ENCODE measurements at places on chromosomes 1 and 21.
A peak's percentile ranks its signal among the peaks of the same experiment; 100 is the strongest.

- DNase-seq, result no peak
Measured at GRCh38 chr1:109163551-109163950, 49.6 kb downstream of the ELAPOR1 start.

DNA sequence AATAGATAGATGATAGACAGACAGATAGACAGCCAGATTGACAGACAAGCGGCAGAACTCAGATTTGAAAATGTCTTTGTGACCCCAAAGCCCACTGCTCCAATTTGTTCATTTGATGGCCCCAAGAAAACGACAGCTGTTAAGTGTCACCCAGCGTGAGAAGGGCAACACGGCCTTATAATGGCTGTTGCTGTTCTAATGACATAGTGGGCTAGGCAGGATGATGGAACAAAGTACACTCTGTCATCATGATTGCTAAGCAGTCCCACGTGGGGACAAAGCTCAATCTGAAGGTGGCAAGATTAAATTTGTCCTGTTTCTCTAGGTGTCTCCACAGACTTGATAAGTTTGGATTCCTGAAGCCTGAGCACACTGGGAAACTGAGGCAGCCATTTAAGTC is 112.9 kb downstream of the DAB1 start:
- DNase-seq, result no peak

DNA sequence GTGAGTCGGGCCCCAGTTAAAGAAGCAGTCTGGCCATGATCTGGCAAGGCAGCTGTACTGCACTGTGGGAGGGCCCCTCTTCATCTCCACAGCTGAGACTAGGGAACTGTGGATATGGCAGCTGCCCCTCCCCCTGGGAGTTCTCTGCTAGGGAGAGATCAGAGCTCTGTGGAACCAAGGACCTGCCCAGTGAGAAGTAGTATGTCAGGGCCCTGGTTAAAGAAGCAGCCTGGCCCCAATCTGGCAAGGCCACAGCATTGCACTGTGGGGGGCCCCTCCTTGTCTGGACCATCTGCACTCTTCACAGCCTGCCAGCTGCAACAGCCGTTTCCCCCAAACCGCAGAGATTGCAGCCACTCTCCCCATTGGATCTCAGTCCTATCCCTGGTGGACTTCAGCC is 208.5 kb downstream of the DNAH14 start:
- DNase-seq, result no peak

GRCh38 chr1:10432910-10433700 is 2.9 kb downstream of the CENPS start:
- DNase-seq, result no peak

DNA sequence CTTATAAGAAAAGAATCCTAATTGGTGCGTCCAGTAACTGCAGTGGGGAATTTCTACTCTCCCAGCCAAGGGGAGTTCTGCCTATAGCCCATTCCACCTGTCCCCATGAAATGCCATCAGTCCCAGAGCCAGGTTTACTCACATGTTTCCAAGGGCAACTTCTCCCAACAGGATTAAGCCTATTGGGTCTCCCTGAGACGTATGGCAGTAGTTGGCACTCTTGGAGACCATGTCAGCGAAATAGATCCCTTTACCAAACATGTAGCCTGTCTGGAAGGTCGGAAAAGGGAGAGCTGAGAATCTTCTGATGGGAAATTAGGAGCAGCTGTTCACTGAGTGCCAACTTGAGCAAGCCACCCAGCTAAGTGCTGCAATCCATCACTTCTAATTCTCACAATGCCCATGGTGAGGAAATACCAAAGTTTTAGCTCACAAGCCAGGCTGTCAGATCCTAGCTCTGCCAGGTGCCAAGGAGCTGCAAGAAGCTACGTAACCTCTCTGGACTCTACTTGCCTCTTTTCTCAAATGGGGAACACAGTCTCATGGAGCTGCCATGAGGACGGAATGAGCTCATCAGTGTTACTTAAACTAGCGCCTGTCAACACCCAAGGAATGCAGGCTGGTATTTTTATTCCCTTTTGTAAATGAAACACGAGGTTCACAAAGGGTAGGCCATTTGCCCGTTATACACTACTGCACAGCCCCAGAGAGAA is 43.9 kb downstream of the PARP1 start:
- DNase-seq, result no peak

- DNase-seq, result no peak
Measured at GRCh38 chr1:201883786-201884185, 4.9 kb upstream of the SHISA4 start.

DNA sequence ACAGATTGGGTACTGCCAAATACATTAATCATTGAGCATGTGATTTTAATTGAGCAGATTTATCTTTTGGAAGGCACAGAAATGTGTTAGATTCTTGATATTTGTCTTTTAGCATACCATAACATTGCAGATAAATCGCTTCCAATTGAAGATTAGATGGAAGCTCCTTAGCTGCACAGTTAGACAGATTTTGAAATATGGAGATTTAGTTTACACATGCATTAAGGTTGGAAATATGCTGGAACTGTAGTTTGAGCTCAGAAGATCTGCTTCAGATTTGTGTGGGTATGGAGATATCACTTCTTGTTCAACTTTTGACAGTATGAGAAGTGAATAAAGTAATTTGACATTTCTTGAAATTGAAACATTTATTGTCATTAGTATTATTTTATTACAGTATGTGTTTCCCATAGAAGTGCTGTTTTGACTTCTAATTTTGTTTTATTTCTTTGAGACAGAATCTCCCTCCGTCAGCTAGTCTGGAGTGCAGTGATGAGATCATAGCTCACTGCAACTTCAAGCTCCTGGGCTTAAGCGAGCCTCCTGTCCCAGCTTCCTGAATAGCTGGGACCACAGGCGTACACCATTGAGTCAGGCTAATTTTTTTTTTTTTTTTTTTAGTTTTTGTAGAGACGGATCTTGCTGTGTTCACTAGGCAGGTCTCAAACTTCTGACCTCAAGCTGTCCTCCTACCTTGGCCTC is 29.1 kb downstream of the THRAP3 start:
- DNase-seq, result no peak

DNA sequence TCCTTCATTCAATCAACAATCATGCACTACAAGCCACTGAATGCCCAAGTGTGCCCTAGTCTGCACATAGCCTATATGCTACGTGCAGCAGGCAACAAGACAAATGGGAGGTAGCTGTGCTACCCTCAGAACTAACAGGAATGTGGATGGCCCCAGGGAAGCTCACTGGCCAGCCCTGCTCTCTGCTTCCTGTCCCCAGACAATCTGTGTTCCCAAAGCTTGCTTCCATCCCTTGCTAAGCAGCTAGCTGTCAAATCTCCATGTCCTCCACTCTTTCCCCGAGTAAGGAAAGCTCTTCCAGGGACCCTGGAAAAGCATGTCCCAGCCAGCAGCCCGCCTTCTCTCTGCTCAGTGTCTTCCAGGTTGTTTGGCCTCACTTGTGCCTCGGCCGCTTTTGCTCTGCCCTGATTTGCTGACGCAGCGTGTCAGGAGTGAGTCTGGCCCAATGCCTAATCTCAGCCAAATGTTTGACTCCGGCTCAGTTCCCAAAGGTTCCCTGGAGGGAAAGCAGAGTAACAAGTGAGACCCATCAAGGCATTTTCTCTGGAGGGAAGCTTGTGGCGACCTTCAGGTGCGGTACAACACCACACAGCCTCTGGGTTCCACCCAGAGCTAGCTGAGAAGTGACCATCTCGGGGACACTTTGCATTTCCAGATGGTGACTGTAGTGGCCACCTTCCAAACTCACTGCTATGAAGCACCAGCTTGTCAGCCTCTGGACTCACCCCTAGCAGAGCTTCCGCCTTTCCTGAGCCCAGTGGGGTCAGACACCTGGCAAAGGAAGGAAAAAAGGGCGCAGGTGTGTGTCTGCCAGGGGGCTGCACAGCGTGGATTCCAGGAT is 243.4 kb downstream of the RHOU start:
- DNase-seq, result no peak

DNA sequence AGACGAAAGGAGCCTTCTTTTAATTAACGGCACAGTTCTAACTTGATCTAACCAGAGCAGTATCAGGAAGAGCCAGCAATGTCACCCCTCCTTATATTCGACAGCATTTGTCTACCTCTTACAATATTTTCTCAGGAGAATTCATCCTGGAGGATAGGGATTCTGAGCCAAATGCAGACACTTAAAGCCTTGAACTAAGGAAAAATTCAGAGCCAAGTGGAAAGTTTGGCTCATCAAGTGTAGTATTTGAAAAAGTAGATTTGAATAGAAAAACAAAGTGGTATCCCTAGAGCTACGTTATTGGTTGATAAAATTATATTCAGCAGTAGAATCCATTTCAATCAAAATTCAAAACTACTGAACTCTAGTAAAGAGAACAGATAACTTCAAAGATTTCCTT is 732.0 kb upstream of the ADGRL2 start:
- DNase-seq, result no peak

DNA sequence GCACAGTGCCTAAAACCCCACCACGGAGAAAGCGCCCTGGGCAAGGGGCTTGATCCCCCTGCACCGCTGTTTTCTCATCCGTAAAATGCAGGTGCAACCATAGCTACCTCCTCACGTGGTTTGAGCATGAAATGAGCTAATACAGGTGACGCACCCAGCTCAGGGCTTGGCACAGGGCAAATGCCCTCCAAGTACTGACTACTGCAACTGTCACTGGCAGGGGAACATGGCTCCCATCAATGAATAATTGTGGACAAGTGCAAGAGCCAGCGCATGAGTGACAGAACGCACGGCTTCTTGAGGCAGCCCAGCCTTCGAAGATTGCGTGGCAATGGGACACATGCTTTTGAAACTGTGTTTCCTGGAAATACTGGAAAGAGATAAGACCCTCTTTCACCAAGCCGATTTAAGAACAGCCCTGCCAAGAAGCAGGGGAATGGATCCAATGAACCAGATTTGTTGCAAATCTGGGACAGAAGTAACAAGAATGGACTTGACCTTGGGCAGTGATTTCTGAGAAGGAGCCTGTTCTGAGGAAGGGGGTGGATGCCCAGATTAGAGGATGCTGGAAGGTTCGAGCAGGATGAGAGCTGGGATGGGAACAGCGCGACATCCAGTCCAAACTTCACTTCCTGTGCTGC is 92.8 kb upstream of the IFFO2 start:
- DNase-seq, result no peak

DNA sequence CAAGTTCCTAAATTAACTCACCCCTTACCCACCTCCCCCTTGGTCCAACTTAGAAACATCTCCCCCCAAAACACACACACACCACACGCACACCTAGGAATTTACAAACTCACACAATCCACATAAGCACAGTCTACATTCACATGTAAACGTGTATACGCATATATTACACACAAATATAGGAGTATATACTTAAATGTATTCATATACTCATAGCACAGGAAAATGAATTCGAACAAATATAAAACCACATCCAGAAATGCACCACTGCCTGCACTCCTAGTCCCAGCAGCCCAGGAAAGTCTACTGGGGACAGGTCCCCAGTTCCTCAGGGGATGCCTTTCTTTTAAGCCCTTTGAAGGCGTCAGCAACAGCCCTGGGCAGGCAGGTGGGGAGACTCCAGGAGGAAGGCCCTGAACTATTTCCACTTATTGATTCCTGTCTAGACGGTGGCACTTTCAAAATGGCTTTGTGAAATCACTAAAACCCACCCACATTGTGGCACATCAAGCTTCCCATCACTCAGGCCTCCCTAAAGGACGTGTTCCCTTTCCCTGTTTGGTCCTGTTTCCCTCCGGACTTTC is 3.1 kb upstream of the DMBX1 start:
- DNase-seq, result no peak

DNA sequence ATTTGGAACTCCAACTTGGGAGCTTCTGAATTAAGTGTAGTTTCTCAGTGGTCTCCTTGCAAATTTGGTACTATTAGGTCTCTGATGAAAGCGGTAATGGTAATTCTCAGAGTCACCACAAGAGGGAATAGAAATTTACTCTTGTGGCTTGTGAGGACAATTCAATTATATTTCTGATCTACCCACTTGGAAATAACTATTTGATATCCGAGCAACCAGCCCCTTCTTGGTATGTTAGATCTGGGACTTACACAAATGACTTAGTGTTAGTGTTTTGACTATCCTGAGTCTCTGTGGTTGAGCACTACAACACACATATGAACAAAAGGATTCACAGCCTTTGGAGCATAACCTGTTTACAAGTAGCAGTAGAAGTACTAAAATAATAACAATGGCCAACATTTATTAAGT is 68.1 kb downstream of the RPS6KA1 start:
- no peak for DNase-seq

DNA sequence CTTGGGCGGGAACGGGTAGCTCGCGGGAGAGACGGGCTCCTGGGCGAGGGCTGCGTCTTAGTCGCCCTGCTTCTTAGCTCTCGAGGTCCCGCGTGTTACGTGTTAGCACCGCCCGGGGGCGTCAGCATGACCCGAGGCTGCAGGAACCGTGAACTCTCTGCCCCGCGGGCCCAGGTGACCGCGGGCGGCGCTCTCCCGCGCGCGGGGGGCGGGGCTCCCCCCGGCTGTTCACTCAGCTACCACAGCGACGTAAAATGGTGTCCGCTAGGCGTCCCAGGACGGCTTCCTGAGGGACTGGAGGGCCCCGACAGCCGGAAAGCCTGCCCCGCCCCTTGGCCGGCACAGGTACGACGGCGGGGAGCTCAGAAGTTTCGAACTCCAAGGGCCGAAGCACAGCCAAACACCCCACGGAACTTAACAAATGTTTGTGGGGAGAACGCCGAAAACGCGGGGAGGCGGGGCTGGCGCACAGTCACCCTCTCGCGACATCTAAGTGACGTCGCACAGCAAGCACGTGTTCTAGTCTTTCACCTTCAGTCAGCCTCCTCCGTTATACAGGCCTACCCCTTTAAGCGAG is 780 bp upstream of the RBM15 start:
- peak; percentile 89 for DNase-seq

DNA sequence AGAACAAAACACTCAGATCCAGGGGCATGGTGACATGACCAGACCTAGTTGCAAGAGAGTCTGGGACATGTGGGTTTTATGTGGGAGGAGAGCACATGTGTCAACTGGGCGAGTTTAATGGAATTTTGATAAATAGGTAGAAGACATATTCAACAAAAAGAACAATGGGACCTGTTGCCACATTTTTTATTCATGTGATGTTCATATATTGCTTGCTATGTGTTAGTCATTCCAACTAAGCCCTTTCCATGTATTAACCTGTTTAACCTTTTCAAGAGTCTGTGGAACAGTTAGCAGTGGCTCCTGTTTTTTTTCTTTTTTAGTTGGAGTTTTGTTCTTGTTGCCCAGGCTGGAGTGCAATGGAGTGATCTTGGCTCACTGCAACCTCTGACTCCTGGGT is 30.1 kb upstream of the CSF3R start:
- DNase-seq, result no peak

- no peak for DNase-seq
Measured at GRCh38 chr1:94316836-94317789, 79.7 kb upstream of the ARHGAP29 start.

DNA sequence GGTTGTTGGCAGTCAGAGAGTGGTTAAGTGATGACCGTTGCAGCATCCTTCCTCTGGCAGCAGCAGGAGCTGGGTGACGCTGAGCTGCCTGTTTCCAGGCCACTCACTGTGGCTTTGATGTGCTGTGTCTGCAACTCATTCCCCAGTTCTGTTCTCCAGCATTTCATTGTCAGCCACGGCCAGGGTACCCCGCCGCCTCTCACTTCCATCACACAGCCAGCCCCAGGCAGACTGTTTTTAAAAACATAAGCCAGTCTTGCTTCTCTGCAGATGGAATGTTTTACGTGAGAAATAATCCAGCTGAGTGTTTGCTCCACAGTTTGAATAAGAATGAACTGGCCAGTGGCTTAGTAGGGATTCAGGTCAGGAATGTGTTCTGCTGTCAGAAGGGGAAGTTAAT is 21.5 kb upstream of the ST6GALNAC3 start:
- DNase-seq, result no peak

All from stimulated activated CD8-positive, alpha-beta memory T cell treated with anti-CD3 and anti-CD28 coated beads, Interleukin-4, amount 100 ng/mL, for 4 hours (primary cell).